ENCODE measurements at places on chromosomes 7 and 10.

- no peak for DNase-seq
These were observed 4.4 kb downstream of the UBE2H start for GRCh38 chr7:129948338-129948737.

GRCh38 chr10:6565588-6565987, 14.5 kb downstream of the PRKCQ start:
- DNase-seq = no peak

DNA sequence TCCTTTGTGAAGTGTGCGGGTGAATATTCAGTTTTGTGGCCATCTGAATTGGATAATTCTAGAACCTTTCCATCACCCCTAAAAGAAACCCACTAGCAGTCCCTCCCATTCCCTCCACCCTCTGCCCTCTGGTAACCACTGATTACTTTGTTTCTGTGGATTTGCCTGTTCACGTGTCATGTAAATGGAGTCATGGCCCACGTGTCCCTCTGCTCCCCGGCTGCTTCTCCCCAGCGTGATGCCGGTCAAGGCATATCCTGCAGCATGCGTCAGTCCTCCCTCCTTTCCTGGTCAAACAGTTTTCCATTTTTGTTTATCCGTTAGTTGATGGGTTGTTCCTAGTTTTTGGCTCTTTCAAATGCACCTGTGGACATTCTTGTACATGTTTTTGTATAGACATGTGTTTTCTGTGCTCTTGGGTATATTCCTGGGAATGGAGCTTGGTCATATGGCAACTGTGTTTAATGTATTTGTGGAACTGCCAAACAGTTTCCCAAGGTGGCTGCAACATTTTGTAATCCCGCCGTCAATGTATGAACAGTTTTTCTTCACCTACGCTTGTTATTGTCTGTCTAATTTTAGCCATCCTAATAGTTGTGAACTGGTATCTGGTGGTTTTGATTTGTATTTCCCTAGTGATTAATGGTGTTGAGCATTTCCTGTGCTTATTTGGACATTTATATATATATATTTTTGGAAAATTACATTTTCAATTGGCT, 22.4 kb downstream of the PPP2R2D start:
- no peak for DNase-seq

- DNase-seq = no peak
These were observed 21.8 kb upstream of the LRRC4 start for GRCh38 chr7:128053023-128053422.

- no peak for DNase-seq
These were observed 313.9 kb upstream of the GLI3 start for GRCh38 chr7:42550706-42551470.

DNA sequence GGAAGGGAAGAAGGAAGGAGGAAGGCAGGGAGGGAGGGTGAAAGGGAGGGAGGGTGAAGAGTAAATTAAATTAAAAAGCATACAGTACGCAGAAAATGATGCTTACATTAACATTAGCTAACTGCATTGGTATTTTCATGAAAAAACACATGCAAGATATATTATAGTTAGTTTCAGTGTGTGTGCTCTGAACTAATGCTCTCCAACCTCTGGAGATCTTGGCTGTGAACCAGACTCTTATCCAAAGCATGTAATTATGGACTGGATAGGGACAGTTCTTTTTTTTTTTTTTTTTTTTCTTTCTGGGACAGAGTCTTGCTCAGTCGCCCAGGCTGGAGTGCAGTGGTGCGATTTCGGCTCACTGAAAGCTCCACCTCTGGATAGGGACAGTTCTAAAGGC, 357.0 kb downstream of the FRMD4A start:
- DNase-seq = no peak

GRCh38 chr10:17358461-17358860, 95.9 kb downstream of the ST8SIA6 start:
- DNase-seq = no peak
